NCI-H1048 (cell line): ENCODE measurements at places on chromosomes 5 and 9.

DNA sequence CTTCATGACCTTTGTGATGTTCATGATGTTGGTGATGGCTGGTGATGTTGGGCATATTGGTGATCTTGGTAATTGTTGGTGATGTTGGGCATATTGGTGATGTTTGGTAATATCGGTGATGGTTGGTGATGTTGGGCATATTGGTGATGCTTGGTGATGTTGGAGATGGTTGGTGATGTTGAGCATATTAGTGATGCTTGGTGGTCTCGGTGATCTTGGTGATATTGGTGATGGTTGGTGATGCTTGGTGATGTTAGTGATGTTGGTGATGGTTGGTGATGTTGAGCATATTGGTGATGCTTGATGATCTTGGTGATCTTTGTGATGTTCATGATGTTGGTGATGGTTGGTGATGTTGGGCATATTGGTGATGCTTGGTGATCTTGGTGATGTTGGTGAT, 73.8 kb downstream of the IRX2 start:
- no peak for DNase-seq

DNA sequence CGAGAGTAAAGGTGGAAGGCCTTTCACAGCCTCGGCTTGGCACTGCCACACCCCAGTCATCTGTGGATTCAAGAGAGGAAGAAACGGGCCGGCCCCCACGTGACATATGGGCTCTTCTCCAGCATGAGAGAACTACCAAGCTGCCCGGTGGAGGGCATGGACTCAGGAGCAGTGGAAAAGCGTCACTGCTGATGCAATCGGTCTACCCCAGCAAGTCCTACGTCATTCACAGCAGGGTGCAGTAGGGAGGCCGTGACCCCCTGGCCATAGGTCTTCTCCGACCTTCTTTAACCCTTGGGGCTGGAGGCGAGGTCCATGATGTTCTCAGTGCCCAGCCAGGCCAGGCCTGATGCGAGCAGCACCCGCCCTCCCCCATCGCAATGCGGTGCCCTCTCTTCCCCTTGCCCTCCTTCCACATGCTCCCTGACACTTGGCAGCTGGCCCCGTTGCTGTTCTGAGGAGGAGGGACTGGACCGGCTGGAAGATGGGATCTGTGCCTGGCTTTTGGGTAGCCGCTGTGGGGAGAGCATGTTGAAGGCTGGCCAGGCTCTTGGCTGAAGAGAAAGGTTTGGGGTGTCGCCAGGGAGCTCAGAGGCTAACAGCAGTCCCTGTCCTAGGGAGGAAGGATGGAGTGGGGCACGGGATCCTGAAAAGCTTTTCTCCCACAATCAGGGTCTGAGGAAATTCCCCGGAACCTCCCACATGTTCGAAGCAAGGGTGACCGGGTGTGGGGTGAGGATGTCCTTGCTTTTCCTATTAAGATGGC, 89.8 kb downstream of the LIFR start:
- DNase-seq: no peak

GRCh38 chr9:21796768-21797167, 5.7 kb upstream of the MTAP start:
- no peak for DNase-seq

GRCh38 chr5:161740433-161740832, 54.9 kb downstream of the GABRA6 start:
- no peak for DNase-seq

DNA sequence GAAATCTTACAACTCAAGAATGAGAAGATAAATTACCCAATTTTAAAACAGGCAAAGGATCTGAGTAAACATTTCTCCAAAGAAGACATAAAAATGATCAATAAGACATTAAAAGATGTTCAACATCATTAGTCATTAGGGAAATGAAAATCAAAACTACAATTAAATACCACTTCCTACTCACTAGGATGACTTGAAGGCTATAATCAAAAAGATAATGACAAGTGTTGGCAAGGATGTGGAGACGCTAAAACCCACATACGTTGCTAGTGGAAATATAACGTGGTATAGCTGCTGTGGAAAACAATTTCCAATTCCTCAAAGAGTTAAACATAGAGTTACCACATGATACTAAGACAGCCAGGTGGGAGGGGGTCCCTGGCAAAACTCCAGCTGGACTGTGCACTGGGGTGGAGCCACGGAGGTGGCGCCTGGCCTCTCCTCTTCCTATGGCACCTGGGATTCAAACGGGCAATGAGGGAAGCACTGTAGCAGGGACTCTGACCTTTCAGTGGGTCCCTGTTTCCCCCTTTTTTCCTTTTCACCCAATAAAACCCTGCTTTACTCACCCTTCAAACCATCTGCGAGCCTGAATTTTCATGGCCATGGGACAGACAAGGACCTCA, 5.9 kb downstream of the ARSB start:
- DNase-seq: no peak
